ENCODE measurements at places on chromosomes 11 and 22.

GRCh38 chr11:44398266-44399030 is 88.5 kb upstream of the ALX4 start:
- DNase-seq: no peak

DNA sequence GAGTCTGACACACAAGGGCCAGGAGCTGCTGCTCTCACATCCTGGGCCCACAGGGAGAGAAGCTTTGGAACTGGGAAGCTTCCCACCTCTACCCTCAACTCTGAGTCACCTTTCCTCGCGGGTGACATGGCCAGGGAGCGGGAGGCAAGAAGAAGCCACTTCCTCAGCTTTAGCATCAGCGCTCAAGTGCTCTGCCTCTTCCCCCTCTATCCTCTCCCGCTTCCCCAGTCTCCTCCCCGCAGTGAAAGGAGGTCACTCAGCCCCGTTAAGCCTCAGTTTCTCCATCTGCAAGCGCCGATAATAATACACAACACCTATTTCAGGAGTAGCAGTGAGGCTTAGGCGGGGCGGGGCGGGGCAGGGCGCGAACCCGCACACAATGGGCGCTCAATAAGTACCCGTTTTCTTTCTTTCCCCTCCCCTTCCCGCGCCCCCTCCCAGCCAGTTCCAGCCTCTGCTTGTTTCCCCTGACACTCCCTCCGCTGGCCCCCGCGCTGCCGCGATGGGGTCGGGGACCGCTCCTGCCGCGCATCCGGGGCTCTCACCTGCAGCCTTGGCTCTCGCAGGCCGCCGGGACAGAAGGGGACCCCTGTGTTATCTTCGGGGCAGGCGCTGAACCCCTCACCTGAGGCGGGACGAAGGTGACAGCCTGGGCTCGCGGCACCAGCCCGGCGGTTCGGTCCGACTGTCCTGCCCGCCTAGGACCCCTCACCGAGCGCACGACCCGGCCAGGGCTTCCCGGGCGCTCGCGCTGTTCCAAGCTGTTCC is 892 bp downstream of the GDPD5 start:
- peak; percentile 33 for DNase-seq

DNA sequence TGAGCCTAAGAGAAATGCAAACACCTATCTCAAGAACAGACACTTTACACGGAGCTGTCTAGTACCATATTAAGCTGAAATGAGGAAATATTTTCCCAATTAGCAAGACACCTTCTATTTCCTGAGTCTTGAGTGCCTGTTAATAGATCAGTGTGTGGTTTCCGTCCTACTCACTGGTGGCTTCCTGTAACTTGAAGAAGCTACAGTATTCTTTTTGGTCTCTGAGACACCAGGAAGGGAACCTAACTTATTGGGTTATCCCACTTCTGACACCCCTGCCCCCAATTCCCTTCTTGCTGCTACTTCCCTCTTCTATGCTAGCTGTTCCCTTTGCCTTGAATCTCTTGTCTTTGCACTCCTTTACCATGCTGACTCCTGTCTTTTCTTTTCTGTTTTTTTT is 92.7 kb downstream of the FDX1 start:
- DNase-seq: no peak

DNA sequence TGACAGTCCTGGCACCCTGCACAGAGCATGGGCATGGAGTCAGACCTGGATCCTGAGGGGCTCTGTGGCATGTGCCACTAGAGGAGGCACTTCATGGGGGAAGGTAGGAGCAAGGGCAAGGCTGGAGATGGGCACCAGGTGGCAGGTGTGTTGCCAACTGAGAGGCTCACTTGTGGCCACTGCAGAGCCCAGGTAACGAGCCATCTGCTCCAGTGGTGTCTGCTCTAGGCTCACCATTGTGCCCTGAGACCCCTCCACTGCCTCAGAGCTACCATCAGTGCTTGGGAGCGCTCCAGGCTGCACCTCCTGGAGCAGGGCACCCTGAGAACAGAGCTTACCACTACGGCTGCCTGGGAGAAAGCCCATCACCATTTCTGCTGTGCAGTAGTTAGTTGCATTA is 1.3 kb upstream of the ZDHHC8 start:
- no peak for DNase-seq

DNA sequence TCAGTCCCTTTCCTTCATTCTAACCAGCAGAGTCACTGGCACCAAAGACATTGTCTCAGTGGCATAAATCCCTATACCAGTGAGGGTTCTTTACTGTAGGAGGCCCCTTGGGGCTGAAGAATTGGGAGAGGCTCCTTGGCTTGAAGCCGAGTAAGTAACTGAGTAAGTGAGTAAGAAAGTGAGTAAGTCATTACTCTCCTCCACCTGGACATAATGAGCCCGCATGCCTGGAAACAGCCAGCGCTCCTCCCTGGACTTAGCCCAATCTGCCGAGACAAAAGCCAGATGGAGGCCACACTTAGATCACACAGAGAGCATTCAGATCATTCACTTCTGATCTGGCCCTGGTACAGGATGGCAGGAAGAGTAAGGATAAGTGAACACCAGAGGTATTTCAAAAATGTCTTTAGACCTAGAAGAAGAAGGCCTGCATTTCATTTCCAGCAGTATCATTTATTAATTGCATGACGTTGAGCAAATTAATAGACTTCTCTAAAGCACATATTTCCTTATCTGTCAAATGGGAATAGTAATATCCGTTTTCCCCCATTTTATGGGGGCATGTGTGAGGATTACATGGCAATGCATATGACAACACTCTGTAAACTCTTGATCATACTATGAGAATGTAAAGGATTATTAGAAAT is 8.2 kb upstream of the MICAL3 start:
- DNase-seq: peak; percentile 5

- DNase-seq: no peak
Measured at GRCh38 chr22:46238541-46238940, 11.6 kb downstream of the CDPF1 start.

All from NCI-H82 (cell line).